Posterior cingulate gyrus (tissue), 11 donors: ENCODE measurements at places on chromosomes 12 and 14.

DNA sequence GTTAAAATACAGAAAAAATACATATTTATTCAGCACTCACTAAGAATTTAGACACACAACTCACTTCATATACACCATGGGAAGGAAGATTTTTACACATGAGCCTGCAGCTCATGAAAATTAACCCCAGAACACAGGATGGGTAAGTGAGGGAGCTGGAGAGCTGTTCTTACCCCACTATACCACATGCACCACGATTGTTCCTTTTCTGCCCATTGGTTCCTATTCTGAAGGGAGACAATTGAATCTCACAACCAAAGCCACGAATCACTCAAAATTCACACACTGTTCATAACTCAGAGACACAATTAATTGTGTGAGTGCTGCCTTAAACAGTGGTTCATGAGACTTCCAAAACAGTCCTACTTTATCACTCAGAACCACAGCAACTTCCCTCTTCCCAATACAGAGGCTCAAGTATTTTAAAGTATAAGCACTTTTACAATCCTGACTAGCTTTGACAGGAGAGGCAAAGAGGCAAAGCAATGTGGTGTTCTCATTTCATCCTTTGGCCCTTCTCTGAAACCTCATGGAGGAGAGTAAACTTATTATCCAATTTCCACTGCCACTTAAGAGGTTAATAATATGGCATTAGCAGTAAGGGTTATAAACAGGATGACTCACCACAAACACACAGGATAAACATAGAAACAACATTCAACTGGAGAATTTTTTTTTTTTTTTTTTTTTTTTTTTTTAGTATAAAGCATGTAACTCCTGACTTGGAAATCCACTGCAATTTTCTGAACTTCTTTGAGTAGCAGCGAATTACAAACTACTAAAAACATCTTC, 59.5 kb downstream of the ITPR2 start:
- DNase-seq = no peak

GRCh38 chr14:95254288-95254687, 65.4 kb downstream of the CLMN start:
- DNase-seq = no peak

- no peak for DNase-seq
Measured at GRCh38 chr12:93880853-93881522, 203.8 kb downstream of the CRADD start.

DNA sequence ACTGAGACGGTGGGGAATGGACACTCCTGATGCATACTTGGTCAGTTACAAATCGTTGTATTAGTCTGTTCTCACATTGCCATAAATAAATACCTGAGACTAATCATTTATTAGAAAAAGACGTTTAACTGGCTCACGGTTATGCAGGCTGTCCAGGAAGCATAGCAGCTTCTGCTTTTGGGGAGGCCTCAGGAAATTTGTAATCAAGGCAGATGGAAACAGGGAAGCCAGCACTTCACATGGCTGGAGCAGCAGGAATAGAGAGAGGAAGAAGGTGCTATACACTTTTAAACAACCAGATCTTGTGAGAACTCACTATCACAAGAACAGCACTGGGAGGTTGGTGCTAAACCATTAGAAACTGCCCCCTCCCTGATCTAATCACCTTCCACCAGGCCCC, 418.2 kb downstream of the FLRT2 start:
- DNase-seq = no peak

GRCh38 chr12:27176765-27177164, 67.3 kb upstream of the STK38L start:
- DNase-seq = no peak

DNA sequence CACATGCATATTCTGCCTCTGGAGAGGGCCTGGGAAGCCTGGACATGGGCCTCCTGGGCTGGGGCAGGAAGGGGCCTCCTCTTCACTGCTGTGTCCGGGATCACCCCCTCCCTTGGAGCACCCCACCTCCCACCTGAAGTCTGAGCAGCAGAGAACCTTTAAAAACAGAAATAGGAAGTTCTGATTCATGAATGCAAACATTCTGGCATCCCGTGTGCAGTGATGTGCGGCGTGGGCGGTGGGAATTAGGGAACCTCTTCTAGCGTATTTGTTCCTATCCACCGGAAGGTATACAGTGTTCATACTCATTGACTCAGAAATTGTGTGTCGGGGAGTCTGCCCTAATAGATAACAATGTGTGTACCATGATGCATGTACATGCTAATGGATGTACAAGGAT, 46.2 kb downstream of the C14orf132 start:
- DNase-seq = no peak
